ENCODE measurements at places on chromosomes 12 and 14.

GRCh38 chr12:46267825-46268582, 839 bp downstream of the SLC38A1 start:
- peak overlapping the region; percentile 90 for H3K4me3 ChIP-seq
- peaks cover 47% of the 10 kb centered on the region for H3K4me1 ChIP-seq
- peak; percentile 27 for DNase-seq
- peaks cover 6% of the 10 kb centered on the region for H3K36me3 ChIP-seq
- peak overlapping the region; percentile 99 for H3K27ac ChIP-seq
- H3K27me3 ChIP-seq = no peaks in the 10 kb centered on the region

- H3K27ac ChIP-seq = no peak overlapping the region
- no peak overlapping the region for H3K4me3 ChIP-seq
- H3K4me1 ChIP-seq = no peaks in the 10 kb centered on the region
- no peaks in the 10 kb centered on the region for H3K27me3 ChIP-seq
- no peaks in the 10 kb centered on the region for H3K36me3 ChIP-seq
- no peak for DNase-seq
These were observed 128.0 kb upstream of the PWP1 start for GRCh38 chr12:107557589-107558100.

- H3K27ac ChIP-seq = no peak overlapping the region
- H3K4me3 ChIP-seq = no peak overlapping the region
- no peaks in the 10 kb centered on the region for H3K36me3 ChIP-seq
- no peaks in the 10 kb centered on the region for H3K4me1 ChIP-seq
- H3K27me3 ChIP-seq = no peaks in the 10 kb centered on the region
These were observed 357.4 kb downstream of the TMEM117 start for GRCh38 chr12:44193281-44193680.

GRCh38 chr14:24775950-24776349, 142.0 kb upstream of the GZMB start:
- no peak for DNase-seq
- H3K27me3 ChIP-seq = no peaks in the 10 kb centered on the region
- no peaks in the 10 kb centered on the region for H3K4me1 ChIP-seq
- H3K27ac ChIP-seq = no peak overlapping the region
- H3K4me3 ChIP-seq = no peak overlapping the region

DNA sequence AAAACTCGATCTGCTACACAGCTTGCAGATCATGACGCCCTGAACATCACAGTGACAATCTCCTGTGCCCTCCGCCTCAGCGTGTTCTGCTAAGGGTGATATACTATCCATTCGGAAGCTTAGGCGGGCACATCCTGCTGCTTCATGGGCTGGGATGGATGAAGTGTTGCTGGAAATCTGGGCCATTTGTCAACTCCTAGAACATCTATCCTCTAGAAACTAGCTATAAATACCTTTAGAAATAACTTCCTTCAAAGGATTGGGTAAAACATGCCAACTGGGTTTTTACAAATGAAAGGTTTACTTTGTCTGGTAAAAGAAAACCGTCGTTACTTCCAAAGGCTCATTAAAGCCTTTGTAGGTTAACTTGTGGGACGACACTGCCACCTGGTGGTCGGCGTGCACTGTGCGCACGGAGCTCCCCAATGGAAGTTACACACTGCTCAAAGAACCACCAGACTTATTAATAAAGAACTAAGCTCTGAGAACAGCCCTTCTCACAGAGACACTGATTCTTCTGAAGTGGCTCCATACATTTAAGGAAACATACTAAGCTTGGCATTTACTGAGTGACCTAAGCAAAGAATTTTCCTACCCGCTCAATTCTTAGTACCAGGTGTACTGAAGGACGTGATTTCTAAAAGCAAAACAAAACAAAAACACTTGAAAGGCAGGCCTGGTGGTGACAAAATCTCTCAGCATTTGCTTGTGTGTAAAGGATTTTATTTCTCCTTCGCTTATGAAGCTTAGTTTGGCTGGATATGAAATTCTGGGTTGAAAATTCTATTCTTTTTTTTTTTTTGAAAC, 21.6 kb upstream of the CACNA2D4 start:
- H3K4me1 ChIP-seq = peaks cover 6% of the 10 kb centered on the region
- peak; percentile 92 for DNase-seq
- no peak overlapping the region for H3K4me3 ChIP-seq
- no peaks in the 10 kb centered on the region for H3K27me3 ChIP-seq
- H3K36me3 ChIP-seq = peaks cover 20% of the 10 kb centered on the region

- H3K27ac ChIP-seq = no peak overlapping the region
- DNase-seq = no peak
- H3K27me3 ChIP-seq = no peaks in the 10 kb centered on the region
- peaks cover 97% of the 10 kb centered on the region for H3K36me3 ChIP-seq
- peaks cover 36% of the 10 kb centered on the region for H3K4me1 ChIP-seq
- no peak overlapping the region for H3K4me3 ChIP-seq
These were observed 24.3 kb downstream of the DDX24 start for GRCh38 chr14:94056579-94057308.

GRCh38 chr14:106318700-106319099, 792.3 kb downstream of the TMEM121 start:
- peak; percentile 26 for DNase-seq
- no peak overlapping the region for H3K27ac ChIP-seq
- no peaks in the 10 kb centered on the region for H3K36me3 ChIP-seq
- no peaks in the 10 kb centered on the region for H3K4me1 ChIP-seq
- H3K27me3 ChIP-seq = no peaks in the 10 kb centered on the region

DNA sequence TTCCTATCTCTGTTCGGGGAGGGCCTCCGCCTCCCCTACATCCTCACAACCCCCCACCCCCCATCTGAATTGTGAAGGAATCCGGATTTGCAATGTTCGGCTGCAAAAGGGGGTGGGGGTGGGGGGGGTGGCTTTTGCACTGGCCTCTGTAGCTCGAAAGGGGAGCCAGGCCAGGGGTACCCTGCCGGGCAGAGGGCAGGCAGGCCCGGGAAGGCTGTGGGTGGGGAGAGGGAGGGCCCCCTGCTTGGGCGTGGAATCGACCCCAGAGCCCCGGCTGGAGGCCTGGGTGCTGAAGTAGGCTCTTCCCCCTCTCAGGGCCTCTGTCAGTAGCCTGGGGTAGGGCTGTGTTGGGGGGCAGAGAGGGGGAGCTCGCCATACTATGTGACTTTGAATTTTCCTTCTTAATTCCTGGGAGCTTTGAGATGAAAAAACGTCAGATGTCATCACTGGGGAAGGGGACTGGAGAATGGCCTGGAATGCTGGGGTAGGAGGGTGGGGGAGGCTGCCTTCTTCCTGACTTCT, 1.1 kb downstream of the LRP1 start:
- DNase-seq = no peak
- H3K27me3 ChIP-seq = no peaks in the 10 kb centered on the region
- H3K4me1 ChIP-seq = peaks cover 24% of the 10 kb centered on the region
- peak overlapping the region; percentile 67 for H3K4me3 ChIP-seq

DNA sequence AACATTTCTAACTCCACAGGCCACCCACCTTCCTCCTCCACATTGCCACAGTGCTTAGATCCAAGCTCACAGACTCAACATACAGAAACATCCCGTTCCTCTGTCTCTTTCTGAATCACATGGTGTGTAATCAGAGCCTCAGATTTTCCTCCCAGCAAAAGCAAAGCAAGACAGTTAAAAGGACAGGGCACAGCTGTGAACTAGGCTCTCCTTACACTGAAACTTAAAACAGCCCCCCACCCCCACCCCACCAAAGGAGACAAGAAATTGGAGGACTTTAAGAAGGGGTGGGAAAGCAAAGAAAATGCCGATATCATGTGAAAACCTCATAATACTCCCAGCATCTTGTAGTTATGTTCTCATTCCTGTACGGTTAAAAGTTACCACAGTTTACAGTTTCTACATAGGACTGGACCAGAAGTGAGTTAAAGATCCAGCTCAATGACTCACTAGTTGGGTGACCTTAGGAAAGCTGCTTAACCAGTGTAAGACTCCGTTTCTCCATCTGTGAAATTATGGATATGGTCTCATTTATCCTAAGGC, 4.8 kb downstream of the YBX3 start:
- no peak overlapping the region for H3K27ac ChIP-seq
- peaks cover 13% of the 10 kb centered on the region for H3K27me3 ChIP-seq
- H3K4me3 ChIP-seq = no peak overlapping the region
- DNase-seq = no peak
- no peaks in the 10 kb centered on the region for H3K36me3 ChIP-seq
- H3K4me1 ChIP-seq = peaks cover 18% of the 10 kb centered on the region

All from CD4-positive, alpha-beta T cell (primary cell).